ENCODE measurements at places on chromosomes 3 and 15. TPM values are rescaled to one million over a fixed set of nuclear protein-coding genes. Genes with fewer than 3 reads are reported as not detected.

Gene ZNF860
- 0.28 TPM for polyA plus RNA-seq

Gene PRTG
- 2.5 TPM for polyA plus RNA-seq

Gene GP5
- 0.25 TPM for polyA plus RNA-seq

GRCh38 chr3:3281024-3281423 is 101.5 kb upstream of the CRBN start:
- no peak overlapping the region for H3K27ac ChIP-seq
- H3K27me3 ChIP-seq, result no peaks in the 10 kb centered on the region
- H3K4me3 ChIP-seq, result no peak overlapping the region
- no peaks in the 10 kb centered on the region for H3K4me1 ChIP-seq
- DNase-seq, result no peak

DNA sequence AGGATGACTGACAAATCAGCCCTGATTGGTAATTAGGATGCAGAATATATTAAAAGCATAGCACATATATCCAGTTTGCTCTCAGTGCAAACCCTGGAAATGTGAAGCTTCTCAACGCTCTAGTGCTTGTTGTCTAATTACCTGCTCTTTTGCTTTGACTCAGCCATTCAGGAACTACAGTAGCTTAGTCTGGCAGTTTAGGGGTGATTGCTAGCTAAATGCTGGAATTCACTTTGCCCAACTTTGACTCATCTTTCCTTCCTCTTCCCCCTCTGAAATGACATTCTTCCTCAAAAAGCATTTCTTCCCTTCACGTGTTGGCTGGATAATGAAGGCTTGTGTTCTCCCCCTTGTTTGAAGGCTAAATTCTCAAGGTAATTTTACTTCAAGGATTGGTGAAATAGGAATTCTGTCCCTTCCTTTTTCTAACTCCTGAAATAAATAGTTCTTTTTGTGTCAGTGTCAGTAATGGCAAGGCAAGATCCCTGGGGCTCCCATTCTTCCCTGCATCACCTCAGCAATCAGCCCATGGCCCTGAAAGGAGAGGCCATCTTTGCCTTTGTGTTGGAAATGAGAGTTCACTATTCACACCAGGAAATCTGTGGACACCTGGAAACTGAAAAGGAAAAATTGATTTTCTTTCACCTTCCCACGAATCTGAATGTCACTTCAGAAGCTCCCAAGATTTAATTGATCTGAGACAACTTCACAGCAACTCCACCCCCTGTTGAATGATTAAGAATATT is 103.6 kb downstream of the ECT2 start:
- no peaks in the 10 kb centered on the region for H3K27me3 ChIP-seq
- no peaks in the 10 kb centered on the region for H3K4me1 ChIP-seq
- no peak overlapping the region for H3K4me3 ChIP-seq
- DNase-seq, result no peak

GRCh38 chr15:75620841-75621391 is 4.6 kb downstream of the SNUPN start:
- no peak overlapping the region for H3K27ac ChIP-seq
- no peaks in the 10 kb centered on the region for H3K36me3 ChIP-seq

- H3K27ac ChIP-seq, result no peak overlapping the region
- H3K36me3 ChIP-seq, result no peaks in the 10 kb centered on the region
- no peak overlapping the region for H3K4me3 ChIP-seq
- no peaks in the 10 kb centered on the region for H3K27me3 ChIP-seq
- no peak for DNase-seq
- H3K4me1 ChIP-seq, result no peaks in the 10 kb centered on the region
Measured at GRCh38 chr15:70974004-70974832, 81.6 kb downstream of the LRRC49 start.

GRCh38 chr3:124592658-124593441 is 137.4 kb upstream of the UMPS start:
- H3K4me1 ChIP-seq, result no peaks in the 10 kb centered on the region
- H3K36me3 ChIP-seq, result no peaks in the 10 kb centered on the region
- DNase-seq, result no peak
- H3K27ac ChIP-seq, result no peak overlapping the region

- H3K27ac ChIP-seq, result no peak overlapping the region
- no peak for DNase-seq
- H3K4me1 ChIP-seq, result no peaks in the 10 kb centered on the region
- H3K36me3 ChIP-seq, result no peaks in the 10 kb centered on the region
- no peak overlapping the region for H3K4me3 ChIP-seq
Measured at GRCh38 chr3:34919025-34919424, 720.3 kb upstream of the ARPP21 start.

GRCh38 chr15:75037685-75038084 is 14.3 kb downstream of the PPCDC start:
- no peak for DNase-seq
- peaks cover under 1% of the 10 kb centered on the region for H3K4me1 ChIP-seq
- H3K27ac ChIP-seq, result no peak overlapping the region
- H3K4me3 ChIP-seq, result no peak overlapping the region
- no peaks in the 10 kb centered on the region for H3K36me3 ChIP-seq

Data from ovary (tissue), 10 donors.